Activated CD4-positive, alpha-beta T cell treated with anti-CD3 and anti-CD28 coated beads, Interleukin-10, Interleukin-2, amounts not matched to agents 100 ng/mL and 50 ng/mL, durations not matched to agents 16 hours and 8 hours (primary cell): ENCODE measurements at places on chromosomes 3 and 15.
A peak's percentile ranks its signal among the peaks of the same experiment; 100 is the strongest.

- DNase-seq, result no peak
These were observed 619 bp downstream of the EIF2AK4 start for GRCh38 chr15:39934397-39935071.

GRCh38 chr3:52231502-52232278, 6.2 kb upstream of the TLR9 start:
- peak; percentile 88 for DNase-seq

GRCh38 chr3:32843510-32844321, 25.9 kb downstream of the TRIM71 start:
- no peak for DNase-seq

DNA sequence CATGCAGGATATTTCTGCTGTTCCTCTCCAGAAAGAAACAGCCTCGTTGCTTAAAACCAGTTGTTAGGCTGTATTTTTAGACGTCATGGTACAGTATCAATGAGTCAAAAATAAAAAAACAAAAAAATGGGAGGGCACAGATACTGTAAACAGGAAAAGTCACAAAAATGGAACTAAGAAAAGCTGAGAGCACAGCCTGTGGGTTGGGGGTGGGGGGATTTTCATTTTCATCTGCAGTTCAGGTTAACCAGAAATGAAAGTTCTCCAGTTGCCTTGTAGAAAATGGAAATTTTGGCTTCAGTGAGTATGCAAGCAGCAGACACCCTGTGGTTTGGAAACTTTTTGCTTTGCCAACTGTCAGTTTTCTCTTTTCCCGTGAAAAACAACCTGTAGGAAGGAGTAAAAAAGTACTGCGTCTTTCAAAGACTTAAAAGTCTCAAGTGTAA, 59.0 kb downstream of the FRMD4B start:
- DNase-seq, result peak; percentile 83

DNA sequence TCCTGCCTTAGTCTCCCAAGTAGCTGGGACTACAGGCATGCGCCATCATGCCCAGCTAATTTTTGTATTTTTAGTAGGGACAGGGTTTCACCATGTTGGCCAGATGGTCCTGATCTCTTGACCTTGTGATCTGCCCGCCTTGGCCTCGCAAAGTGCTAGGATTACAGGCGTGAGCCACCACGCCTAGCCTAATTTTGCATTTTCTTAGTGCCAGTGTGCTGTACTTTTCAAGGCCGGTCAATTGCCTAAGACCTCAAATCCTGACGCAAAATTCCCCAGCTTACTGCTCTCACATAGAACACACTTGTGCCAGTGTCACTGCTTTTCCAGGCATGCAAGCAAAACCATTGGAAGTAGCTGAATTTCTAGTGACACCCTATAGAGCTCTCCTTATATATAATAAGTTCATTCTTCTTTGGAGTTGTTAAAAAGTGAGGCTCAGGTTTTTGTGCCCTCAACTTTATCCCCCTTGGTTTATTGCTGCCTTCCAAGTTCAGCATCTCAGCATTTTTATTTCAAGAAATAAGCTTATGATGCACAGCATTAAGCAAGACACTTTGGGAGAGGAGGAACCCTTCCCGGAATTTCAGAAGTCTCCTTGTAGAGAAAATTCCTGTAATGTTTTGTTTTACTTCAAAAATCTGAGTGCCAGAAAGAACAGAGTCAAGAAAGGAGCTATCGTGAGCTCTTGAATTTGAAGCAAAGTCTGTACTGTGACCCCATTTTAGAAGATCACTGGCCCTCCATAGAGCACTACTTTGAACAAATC, 93.2 kb downstream of the FILIP1L start:
- no peak for DNase-seq

DNA sequence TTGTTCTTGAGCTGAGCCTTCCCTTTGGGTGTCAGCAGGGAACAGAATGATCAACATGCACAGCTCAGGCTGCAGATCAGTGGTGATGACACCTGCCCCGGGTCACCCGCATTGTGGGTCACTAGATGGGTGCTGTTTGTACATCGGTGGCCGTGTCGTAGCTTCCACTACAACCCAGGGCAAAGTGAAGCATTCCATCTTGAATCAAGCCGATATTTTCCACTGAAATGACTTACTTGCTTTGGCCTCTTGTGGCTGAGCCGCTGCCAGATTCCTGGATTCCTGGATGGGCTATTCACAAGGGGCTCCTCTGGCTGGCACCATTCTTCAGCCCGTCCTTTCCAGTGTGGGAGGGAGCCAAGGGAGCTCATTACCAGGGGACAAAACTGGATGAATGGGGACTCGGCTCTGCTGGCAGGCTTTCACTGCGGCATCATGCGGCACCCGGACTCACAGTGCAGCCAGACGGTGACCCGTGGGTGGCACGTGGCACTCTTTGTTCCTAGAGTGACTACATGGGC, 65.6 kb downstream of the SLCO3A1 start:
- DNase-seq, result no peak

DNA sequence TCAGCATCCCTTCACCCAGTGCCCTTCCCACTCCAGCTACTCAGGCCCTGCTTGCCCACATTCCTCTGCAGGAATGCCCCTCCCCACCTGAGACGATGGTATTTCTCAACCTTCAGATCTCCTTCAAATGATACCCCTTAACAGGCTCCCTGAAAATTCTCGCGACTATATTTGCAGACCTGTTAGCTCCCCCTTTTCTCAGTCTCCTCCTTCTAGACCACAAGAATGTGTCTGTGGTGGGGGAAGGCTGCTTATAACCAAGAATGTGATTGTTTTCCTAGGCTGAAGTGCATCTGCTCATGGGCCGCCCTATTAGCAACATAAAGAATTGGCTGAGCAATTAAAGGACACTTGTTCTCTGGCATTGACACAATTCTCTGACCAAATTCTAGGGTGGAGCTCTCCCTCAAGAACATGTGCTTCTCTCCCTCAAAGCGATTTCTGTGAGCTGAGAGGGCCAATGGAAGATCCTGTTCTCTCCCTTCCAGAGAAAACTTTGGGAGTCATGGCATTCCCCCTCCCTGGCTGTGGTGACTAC, 19.1 kb upstream of the LIMD1 start:
- no peak for DNase-seq

GRCh38 chr3:16399473-16399872, 114.0 kb downstream of the RFTN1 start:
- no peak for DNase-seq

GRCh38 chr3:16181361-16181760, 6.9 kb downstream of the GALNT15 start:
- no peak for DNase-seq

DNA sequence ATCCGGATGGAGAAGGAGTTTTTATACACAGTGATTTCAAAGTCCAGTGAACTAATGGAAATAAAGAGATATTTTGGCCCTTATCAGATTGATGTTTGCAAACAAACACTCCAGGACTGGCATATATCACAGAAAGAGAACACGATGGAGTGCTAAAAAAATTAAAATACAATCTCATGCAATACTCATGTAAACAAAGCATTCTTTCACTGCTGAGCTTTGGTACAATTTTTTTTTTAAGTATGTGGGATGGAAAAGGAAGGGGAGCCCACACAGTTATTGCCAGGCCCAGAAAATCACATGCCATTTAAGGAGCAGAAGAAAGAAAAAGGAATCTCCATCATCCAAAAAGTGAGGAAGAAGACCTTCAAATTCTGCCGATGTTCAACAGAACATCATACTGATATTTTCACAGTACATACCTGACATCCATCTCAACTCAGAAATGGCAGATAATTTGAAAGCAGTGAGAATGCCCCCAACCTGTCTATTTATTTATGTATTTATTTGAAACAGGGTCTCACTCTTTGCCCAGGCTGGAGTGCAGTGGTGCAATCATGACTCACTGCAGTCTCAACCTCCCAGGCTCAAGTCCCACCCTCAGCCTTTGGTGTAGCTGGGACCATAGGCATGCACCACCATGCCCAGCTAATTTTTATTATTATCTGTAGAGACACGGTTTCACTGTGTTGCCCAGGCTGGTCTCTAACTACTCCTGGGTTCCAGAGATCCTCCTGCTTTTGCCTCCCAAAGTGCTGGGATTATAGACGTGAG, 107.5 kb upstream of the SLC2A2 start:
- DNase-seq, result no peak

DNA sequence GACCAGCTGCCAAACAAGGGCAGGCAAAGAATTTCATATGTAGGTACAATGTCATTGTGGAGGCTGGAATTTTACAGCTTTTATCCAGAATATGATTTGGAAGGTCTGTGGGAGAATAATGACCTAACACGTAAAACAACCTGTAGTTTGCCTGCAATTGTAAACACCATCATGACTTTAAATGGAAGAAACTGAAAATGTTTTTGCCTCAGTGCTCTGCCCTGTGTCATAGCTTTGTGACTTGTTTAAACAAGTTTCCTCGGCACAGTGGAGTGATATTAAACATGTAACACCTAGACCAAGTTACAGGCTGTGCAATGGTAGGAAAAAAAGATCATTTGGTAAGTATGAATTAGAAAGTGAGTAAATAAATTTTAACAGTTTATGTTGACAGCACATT, 171.6 kb upstream of the MBNL1 start:
- DNase-seq, result no peak

DNA sequence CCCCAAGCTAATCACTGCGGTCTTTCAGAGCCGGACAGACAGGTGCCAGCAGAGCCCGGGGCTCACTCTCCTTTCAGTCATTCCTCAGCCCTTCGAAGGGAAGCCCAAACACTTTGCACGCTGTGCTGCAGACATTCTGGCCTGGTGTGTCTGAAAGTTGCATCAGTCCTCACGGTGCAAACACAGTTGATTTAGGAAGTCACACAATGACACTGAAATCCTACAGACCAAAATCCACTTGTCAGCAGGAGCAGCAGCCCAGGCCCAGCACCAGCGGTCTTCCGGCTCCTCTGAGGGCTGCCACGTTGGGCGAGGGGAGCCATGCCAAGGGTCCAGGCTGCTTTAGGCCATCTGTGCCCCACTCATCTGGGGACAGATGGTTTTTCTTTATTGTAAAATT, 61.6 kb downstream of the RGMA start:
- no peak for DNase-seq

DNA sequence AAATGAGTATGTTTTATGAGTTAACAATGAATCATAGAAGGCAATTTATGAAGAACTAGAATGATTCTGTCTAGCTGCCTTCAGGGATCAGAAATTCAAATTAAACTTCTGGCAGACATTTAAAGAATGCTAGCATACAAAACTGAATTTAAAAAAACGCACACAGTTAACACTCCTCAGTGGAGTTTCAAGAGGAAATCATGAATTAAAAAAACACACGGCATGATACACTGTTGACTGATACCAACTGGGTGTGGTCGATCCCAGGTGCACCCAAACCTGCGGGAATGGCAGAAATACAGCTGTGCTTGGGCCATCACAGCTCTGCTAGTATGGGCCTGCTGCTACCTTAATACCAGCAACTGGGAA, 526.0 kb downstream of the FOXP1 start:
- DNase-seq, result no peak
